ENCODE measurements at places on chromosomes 7 and 10.
A peak's percentile ranks its signal among the peaks of the same experiment; 100 is the strongest.

DNA sequence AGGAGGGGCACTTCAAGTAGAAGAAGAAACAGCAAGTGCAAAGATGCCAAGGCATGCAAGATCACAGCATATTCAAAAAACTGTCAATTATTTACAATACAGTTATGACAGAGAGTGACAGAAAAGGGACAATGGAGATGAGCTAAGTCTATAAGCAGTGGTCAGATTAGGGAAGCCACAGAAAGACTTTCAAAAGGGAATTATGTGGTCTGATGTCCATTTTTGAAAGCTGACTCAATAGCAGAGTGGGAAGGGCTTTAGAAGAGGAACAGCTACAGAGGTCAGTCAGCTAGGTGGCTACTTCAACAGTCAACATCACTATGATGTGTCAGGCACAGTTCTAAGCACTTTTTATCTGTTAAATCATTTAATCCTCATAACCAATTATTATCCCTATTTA, 45.2 kb upstream of the SPOCK2 start:
- DNase-seq, result peak; percentile 8

- DNase-seq, result no peak
Measured at GRCh38 chr7:13259930-13260329, 572.5 kb downstream of the ARL4A start.

DNA sequence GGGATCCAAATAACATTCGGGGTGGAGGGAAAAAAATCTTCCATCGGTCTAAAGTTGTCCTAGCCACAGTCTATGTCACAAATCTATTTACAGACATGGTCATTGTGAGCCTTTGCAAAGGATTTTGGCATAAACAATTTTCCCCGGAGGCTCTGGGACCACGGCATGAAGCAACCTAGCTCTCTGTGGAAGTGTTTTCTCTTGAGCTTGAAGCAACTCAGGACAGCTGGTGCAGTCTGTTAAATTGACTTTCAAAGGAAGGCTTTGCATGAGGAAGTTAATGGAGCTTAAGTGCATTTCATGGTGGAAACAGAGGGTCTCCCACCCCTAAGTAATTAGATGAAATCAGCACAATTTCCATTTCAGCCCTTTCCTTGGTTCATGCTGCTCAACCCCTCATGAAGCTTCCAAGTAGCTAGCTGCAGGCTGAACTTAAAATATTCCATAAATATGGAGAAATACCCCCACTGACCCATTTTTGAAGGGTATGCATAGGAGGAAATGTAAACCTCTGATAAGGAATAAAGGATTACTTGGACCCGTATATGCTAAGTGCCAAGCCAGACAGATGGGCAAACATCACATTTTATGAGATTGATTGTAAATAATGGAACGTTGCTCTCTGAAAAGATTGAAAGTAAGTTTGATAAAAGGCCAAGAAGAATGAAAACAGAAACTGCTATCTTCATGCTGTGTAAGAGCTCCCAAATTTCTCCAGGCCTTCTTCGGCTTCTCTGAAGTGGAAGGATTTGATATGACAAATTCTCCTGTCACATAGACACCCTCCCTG, 39.9 kb downstream of the CCDC3 start:
- DNase-seq, result no peak

GRCh38 chr10:4784667-4785333, 41.2 kb upstream of the AKR1E2 start:
- DNase-seq, result no peak

DNA sequence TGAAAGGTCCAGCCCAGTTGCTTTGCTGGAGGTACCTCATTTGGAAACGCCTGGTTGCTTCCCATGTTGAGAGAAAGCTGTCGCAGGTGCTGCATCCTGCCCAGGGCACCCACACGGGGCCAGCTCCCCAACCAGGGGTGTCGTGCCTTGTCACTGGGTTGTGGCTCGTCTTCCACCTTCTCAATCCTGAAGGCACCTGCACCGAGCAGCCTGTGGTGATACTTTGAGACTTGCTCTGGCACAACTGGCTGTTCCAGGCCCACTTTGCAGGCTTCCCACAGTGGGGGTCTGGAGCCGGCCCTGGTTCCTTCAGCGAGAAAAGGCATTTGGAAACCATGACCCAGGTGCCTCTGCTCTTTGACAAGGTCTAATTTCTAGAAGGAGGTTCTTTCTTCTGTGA, 197.3 kb upstream of the PPP2R2D start:
- no peak for DNase-seq

DNA sequence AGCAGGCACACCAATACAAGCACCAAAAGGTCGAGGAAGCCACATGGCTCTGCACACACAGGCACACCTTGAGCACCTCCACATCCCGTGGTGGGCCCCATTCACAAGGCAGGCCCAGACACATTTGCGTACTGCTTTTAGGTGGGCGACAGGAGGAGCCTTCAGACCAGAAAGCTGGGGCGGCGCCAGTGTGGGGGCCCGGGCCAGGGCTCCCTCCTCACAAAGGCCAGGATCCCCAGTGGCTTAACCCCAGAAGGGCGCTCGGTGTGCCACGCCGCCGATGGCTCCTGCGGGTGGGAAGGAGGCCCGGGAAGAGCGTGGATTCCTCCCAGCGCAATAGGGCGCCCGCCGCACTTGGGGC, 2.8 kb upstream of the SMARCD3 start:
- DNase-seq, result no peak

- no peak for DNase-seq
Measured at GRCh38 chr7:149719912-149720335, 53.5 kb downstream of the ZNF467 start.

GRCh38 chr7:27940341-27940740, 200.4 kb downstream of the TAX1BP1 start:
- DNase-seq, result no peak

DNA sequence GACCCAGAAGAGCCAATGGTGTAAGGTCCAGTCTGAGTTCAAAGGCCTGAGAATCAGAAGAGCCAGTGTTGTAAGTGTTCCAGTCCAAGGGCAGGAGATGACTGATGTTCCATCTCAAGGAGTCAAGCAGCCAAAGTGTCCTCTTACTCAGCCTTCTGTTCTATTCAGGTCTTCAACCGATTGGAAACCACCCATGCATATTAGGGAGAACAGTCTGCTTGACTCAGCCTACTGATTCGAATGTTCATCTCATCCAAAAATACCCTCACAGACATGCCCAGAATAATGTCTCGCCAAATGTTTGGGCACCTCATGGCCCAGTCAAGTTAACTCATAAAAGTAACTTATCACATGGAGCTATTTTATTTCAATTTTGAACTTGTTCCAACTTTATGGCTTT, 2.9 kb upstream of the WDFY4 start:
- no peak for DNase-seq

DNA sequence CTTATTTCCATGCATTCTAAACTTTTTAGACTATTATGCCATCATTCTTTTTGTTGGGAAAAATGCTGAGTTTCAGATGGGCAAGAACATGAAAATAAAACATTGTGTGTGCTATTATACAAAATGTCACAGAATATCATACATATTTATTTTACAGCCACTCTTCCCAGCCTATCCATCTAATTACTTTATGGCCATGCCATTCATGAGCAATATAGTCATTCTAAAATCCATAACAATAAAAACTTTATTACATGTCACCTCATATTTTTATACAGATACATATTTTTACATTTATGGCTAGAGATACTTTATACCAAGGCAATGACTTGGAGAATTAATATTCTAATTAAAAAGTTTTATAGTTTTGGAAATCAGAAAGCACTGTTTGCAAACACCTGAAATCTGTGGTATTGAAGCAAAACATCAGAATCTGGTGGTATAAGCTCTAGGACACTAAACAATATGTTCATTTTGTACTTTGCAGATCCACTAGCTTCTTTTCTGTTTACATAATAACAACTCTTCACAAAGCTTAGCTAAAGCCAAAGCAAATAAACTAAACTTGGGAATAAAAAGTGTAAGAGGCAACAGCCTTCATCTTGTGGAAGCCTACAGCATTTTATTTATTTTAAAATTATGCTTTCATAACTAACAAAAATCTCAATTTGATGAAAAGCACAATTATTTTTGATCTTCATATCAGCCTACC, 210.1 kb downstream of the RNLS start:
- no peak for DNase-seq

DNA sequence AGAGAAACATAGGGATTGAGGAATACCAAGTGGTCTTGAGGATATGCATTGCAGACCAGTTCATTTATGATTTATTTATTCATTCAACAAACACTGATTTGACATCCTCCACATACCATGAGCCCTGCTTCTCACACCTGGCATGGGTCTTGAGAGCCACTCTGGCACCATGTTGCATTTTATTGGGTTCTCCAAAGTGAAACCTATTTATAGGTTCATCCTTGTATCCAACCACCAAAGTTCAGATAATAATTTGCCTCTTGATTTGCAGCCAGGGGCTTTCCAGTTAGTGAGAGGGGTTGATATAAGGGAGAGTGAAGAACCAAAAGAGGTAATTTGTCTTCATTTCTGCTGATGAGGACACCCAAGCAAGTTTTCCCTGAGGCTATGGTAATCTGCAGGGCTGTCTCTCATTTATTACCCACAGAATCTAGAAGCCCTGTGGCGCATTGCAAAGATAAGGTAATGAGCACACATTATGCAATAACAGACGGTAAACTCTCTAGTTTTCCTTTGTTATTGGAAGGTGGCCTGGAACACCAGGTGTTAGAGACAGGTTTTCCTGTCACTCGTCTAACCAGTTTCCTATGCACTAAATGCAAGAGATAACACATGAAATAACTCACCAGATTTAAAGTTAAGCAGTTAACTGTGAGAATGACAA, 28.8 kb upstream of the ICA1 start:
- DNase-seq, result no peak

DNA sequence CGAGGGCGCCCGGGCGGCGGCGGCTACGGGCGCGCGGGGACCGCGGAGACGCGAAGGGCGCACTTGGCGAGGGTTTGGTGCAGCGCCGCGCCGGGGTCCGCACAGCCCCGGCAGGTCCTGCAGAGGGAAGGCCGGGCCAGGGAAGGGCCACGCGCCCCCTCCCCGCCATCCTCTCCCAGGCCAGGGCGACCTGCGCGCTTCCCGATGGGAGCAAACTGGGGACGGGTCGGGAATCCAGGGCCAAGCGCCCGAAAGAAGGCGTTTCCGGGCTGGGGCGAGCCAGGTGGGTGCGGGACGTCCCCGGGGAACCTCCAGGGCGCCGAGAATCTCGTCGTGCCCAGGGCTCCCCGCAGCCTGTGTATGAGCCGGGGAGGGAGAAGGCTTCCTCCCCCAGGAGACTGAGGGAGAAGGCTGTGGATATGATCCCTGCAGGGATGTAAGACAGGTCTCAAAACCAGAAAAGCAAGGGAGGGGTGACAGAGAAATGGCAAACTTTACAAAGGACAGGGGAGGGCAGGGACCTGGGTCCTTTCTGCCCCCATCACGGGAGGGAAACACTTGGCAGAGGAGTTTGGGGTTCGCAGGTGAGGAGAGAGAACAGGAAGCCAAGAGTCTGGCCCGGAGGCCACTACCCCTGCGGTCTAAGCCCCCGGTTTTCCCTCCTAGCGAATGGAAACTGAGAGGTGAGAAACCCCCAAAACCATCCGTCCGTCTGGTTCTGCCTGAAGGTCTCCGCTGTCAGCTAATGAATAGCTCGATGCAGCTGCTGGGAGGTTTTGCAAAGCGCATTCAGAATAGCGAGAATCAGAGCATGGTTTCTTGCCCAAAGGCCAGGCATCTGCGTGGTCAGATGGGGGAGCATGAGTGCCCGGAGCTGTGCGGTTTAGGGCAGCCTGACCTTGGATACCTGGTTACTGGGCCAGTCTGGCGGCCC, 674 bp downstream of the AMZ1 start:
- DNase-seq, result no peak

- DNase-seq, result no peak
Measured at GRCh38 chr7:77200542-77200941, 923 bp upstream of the FGL2 start.

DNA sequence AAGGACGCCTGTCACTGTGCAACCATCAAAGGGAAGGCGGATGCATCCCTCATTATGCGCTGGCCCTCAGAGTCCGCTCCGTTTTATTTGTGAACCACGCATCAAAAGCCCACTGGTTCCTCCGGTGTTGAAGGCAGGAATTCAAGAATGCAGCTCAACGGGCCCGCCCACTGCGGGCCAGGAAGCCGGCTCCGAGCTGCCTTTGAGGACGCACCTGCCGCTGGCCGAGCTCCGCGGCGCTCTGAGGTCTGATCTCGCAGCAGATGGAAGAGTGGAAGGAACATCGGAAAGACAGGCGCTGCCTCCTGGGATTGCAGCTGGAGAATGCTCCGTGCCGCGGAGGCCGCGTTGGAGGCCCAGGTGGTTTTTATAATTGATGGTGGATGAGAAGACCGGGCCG, 56.9 kb upstream of the ADGRA1 start:
- DNase-seq, result no peak

Measured in fibroblast of skin of left quadriceps (primary cell).